ENCODE measurements at places on chromosomes 2 and 18. TPM values are rescaled to one million over a fixed set of nuclear protein-coding genes. Genes with fewer than 3 reads are reported as not detected.

GAL3ST2 gene
- not detected for total RNA-seq

SMARCAL1 gene
- total RNA-seq = 10.0 TPM

SGPP2 gene
- not detected for total RNA-seq

GPBAR1 gene
- total RNA-seq = not detected

PRSS56 gene
- total RNA-seq = not detected

EGR4 gene
- under 0.01 TPM for total RNA-seq

TFPI gene
- total RNA-seq = 2,580 TPM

CIB4 gene
- total RNA-seq = not detected

FKBP7 gene
- 20.3 TPM for total RNA-seq

SNRPD1 gene
- total RNA-seq = 22.8 TPM

IL18RAP gene
- total RNA-seq = not detected

CAVIN2 gene
- 413 TPM for total RNA-seq

GALM gene
- total RNA-seq = 4.8 TPM

ACVR1C gene
- not detected for total RNA-seq

PRLH gene
- total RNA-seq = not detected

ANKRD29 gene
- 6.2 TPM for total RNA-seq

OSBPL6 gene
- 1.1 TPM for total RNA-seq
